ENCODE measurements at places on chromosomes 4 and X. TPM values are rescaled to one million over a fixed set of nuclear protein-coding genes. Genes with fewer than 3 reads are reported as not detected.

The VCX2 gene
- not detected for total RNA-seq

The NALF2 gene
- not detected for total RNA-seq

The IQSEC2 gene
- total RNA-seq: 17.1 TPM

DNA sequence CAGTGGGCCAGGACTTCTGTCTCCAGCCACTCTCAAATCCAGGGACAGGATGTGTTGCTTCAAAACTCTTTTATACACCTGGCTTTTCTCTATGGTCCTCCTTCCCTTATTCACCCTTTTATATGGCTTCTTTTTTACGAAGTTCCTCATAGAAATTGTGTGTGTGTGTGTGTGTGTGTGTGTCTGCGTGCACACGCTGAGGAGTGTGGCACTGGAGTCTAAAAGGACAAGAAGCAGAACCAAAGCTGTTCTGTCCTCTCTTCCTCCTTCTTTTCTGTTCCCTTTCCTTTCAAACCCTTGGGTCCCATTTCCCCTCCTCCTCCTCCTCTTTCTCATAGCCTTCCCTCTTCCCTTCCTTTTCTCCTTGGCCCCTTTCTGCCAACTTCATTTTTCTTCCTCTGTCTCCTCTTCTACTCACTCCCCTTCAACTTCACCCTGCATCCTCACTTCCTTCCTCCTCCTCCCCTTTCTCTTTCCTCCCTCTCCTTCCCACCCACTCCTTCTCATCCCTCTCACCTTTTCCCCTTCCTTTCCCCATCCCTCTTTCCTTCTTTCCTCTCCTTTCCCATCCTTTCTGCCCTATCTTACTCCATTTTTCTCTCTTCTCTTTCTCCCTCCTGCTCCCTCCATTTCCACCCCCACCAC lies 360.5 kb downstream of the MID1IP1 start:
- no peaks in the 10 kb centered on the region for H3K36me3 ChIP-seq
- H3K4me1 ChIP-seq: no peaks in the 10 kb centered on the region
- H3K27ac ChIP-seq: no peak overlapping the region
- H3K27me3 ChIP-seq: no peaks in the 10 kb centered on the region

DNA sequence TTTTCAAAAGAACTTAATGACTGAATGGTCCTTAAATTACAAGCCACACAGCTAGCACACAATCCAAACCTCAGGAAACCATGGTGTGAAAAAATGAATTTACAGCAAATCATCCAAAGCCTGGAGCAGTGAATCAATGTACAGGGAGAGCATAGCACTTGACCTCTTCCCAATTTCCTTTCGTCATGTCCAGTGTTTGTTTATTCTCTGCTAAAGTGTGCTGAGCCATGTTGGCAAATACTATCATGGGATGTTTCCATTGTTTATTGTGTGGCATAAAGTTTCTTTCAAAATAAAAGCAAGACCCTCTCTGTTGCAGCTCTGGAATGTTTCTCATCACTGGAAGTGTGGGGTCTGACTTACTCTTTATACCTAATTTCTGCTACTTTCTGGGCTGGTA lies 25.4 kb upstream of the FAM47B start:
- H3K4me3 ChIP-seq: no peak overlapping the region
- H3K27ac ChIP-seq: no peak overlapping the region

- no peak overlapping the region for H3K27ac ChIP-seq
- no peaks in the 10 kb centered on the region for H3K27me3 ChIP-seq
- no peaks in the 10 kb centered on the region for H3K36me3 ChIP-seq
- no peak for DNase-seq
Observed at GRCh38 chr4:66636349-66636748, 909.0 kb downstream of the CENPC start.

DNA sequence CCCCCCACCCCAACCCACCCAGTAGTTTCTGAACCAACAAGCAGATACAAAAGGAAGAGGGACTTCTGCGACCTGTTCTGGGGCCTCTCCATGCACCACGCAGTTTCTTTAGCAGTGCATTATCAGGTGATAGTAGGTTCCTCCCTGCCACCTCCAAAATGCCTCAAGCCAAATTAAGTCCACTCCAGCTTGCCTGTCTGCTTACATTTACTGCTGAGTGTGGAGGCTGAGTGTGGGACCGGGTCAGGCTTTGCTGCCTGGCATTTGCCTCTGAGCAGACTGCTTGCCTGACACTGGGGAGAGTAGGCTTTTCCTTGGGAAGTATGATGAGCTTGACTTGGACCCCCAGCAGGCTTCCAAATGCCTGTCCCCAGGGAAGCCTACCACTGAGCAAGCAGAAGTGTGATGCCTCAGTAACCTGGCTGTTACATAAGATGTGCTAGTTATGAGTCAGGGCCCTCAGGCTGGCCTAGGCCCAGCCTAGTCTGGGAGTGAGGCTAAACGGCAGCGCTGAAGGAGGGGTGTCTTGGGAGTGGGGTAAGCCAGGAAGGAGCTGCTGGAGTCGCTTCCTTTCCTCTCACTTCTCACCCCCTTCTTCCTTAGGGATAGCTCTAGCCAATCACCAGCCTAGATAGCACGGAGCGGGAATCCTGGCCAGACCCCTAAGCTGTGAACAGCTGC lies 9.0 kb downstream of the TSC22D3 start:
- H3K36me3 ChIP-seq: no peaks in the 10 kb centered on the region
- no peaks in the 10 kb centered on the region for H3K27me3 ChIP-seq
- H3K4me3 ChIP-seq: no peak overlapping the region

- no peak for DNase-seq
- H3K4me3 ChIP-seq: no peak overlapping the region
- no peaks in the 10 kb centered on the region for H3K36me3 ChIP-seq
- H3K27me3 ChIP-seq: no peaks in the 10 kb centered on the region
Observed at GRCh38 chrX:3697220-3697684, 16.2 kb downstream of the PRKX start.

DNA sequence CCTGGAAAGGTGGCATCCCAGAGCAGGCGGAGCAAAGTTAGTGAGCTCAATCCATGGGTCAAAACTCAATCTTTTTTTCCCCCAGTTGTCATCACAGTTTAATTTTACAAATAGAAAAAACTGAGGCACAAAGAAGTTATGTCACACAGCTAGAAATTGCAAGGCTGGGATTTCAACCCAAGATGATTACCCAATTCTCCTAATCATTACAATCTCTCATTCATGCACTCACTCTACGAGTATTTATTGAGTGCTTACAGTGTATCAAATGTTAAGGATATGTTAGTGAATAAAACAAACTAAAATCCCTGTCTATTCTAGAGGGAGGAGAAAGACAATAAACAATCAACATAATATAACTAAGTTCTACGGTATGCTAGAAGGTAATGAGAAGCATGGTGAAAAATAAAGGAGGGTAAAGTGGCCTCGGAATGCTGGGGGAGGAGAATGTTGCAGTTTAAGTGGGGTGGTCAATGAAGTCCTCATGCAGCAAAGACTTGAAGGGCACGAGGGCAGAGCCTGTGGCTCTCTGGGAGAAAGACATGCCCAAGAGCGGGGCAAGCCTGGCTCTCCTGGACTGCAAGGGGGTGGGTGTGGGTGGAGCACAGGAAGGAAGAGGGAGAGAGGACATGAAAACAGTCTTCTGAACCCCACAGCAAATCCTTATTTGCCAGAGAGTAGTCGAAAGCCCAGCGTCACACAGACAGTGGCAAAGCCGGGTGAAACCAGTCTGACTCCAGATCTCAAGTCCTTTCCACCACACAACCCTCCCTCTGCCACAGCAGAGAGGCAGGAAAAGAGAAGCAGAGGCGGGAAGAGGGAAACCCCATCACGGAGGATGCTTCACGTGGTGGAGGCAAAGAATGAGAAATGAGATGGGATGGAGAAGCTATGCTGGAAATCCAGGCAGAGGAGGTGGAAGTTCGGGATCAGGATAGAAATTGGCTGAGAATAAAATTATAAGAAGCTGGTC lies 48.3 kb downstream of the RAB33B start:
- peaks cover 3% of the 10 kb centered on the region for H3K36me3 ChIP-seq
- H3K27ac ChIP-seq: no peak overlapping the region
- no peak for DNase-seq
- H3K4me1 ChIP-seq: no peaks in the 10 kb centered on the region
- no peak overlapping the region for H3K4me3 ChIP-seq

DNA sequence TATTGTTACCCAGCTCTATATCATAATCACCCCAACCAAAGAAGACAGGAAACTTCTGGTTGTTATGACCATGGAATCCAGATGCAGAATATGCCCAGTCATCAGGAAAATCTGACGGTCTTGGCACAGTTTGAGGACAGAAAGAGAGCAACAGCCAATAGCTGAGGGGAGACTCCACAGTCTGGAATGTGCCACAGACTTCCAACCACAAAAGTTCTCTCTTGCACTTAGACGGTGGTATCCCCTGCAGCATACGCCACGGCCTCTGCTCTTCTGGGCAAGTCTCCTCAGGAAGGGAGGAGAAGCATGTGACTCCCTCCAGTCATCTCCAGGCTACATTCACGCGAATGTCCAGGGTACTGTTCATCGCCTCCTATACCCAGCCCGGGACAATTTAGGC lies 18.4 kb downstream of the ZNF827 start:
- no peak overlapping the region for H3K4me3 ChIP-seq
- H3K36me3 ChIP-seq: no peaks in the 10 kb centered on the region

DNA sequence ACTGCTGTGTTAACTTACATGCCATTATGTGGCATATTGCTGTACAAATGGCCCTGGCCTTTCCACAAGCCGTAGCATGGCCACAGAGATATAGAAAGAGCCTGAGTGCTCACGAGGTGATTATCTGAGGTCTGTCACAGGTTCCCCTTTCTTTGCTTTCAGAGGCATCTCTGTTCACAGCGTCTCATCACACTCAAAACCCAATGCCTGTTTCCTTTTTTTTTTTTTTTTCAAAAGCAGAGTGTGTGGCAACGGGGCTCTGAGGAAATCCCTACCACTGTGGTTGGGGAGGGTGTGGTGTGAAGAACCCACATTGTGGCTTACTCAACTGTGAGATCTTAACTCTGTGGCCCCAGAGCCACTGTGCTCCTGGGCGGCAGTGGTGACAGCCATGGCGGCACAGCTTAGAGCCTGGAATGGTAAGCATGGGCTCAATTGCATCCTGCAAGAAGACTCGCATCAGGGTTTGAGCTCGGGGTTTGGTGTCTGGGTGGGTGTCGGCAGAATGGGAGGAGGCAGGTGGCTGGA lies 30.8 kb downstream of the RTL5 start:
- no peaks in the 10 kb centered on the region for H3K4me1 ChIP-seq
- no peak overlapping the region for H3K27ac ChIP-seq
- H3K27me3 ChIP-seq: no peaks in the 10 kb centered on the region
- no peak for DNase-seq
- no peak overlapping the region for H3K4me3 ChIP-seq

- H3K4me3 ChIP-seq: no peak overlapping the region
- H3K27me3 ChIP-seq: no peaks in the 10 kb centered on the region
- DNase-seq: no peak
- no peak overlapping the region for H3K27ac ChIP-seq
Observed at GRCh38 chr4:122692641-122693520, 39.6 kb upstream of the BBS12 start.

- no peak for DNase-seq
- no peaks in the 10 kb centered on the region for H3K27me3 ChIP-seq
- no peak within 1 kb of the TSS for H3K4me3 ChIP-seq
- no peak within 1 kb of the TSS for H3K27ac ChIP-seq
Observed at GRCh38 chrX:30241724-30242415, at the start of gene MAGEB4. Gene MAGEB4, plus strand, starts transcription at chrX:30242000. Its CDS starts 136 bp downstream, at chrX:30242136.

DNA sequence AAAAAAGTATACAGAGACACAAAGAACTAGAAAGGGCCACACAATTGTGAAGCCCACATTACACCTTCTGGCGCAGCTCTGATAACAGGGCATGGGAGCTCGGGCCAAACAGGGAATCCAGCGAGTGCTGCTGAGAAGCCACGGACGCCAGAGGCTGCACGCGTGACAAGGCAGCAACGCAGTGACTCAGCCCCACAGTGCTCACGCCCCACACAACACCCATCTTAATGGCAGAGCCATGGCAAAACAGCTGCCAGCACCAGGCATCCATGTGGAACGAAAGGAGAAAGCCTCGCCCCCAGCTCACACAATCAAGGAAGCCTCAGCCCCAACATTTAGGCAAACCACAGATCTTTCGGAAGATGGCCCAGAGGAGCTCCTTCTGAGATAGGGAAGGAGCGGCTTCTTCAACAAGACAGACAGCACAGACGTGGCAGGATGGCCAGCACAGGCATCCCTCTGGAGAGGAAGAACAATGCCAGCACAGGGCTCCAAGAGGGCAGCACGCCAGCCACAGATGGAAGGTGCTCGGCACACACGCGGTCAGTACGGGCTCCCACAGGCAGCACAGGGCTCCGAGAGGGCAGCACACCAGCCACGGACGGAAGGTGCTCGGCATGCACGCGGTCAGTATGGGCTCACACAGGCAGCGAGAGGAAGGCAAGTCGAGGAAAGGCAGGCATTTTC lies 33.1 kb downstream of the GAK start:
- H3K27ac ChIP-seq: no peak overlapping the region
- no peak for DNase-seq
- no peaks in the 10 kb centered on the region for H3K27me3 ChIP-seq
- H3K36me3 ChIP-seq: peaks cover 2% of the 10 kb centered on the region
- no peak overlapping the region for H3K4me3 ChIP-seq
- H3K4me1 ChIP-seq: no peaks in the 10 kb centered on the region

DNA sequence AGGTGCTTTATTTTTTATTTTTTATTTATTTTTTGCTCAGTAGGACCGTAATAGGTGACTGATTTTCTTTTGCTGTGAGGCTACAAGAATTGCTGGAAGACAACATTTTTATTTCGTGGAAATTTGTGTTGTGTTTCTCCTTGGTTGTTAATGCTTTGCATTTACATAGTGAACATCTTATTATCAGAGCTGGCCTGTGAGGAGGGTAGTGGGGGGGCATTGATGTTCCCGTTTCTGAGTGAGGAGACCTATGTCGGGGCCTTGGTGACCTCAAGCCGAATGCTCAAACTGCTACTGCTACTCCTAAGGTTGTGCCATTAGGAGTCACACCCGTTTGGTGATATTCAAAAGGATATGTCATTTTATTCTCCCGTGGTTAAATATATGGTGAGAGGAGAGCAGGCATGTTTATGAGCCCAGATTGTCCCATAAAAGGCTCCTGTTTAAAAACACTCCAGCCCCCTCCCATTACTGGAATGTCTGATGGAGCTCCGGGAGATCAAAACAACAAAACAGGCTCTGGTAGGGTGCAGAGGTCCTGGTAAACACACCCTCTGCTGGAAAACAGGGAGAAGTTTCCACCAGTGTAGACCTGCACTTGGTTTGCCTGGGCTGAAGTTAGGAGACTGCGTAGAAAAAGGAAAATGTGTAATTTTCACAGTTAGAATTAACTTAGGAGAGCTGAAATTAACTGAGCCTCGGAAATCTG lies 5.6 kb downstream of the PDGFRA start:
- no peak overlapping the region for H3K27ac ChIP-seq
- H3K36me3 ChIP-seq: no peaks in the 10 kb centered on the region
- no peak for DNase-seq
- no peak overlapping the region for H3K4me3 ChIP-seq

GRCh38 chr4:139893801-139894200 lies 228.2 kb downstream of the MGST2 start:
- H3K4me1 ChIP-seq: no peaks in the 10 kb centered on the region
- no peak overlapping the region for H3K27ac ChIP-seq
- no peak for DNase-seq
- no peak overlapping the region for H3K4me3 ChIP-seq
- no peaks in the 10 kb centered on the region for H3K27me3 ChIP-seq

DNA sequence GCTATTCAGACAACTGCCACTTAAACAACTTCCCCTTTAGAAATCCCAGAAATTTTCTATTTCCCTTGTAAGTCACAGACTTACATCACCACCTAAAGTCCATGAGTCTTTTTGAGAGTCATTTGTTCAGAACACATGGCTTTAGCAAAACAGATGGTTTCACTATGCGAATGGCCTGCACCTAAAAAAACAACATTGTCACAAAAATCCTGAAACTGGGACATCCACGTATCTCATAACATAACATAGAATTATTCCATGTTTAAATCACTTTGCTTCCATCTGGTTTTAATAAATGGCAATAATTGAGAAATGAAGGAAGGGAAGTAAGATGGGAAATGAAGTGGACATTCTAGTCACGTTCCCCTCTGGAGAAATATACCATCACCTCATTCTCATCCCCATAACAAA lies 155.3 kb upstream of the EDNRA start:
- peaks cover 4% of the 10 kb centered on the region for H3K4me1 ChIP-seq
- H3K4me3 ChIP-seq: no peak overlapping the region
- H3K27me3 ChIP-seq: no peaks in the 10 kb centered on the region
- DNase-seq: no peak

Measured in aorta (tissue), 5 donors.